ENCODE measurements at places on chromosomes 4 and X.

DNA sequence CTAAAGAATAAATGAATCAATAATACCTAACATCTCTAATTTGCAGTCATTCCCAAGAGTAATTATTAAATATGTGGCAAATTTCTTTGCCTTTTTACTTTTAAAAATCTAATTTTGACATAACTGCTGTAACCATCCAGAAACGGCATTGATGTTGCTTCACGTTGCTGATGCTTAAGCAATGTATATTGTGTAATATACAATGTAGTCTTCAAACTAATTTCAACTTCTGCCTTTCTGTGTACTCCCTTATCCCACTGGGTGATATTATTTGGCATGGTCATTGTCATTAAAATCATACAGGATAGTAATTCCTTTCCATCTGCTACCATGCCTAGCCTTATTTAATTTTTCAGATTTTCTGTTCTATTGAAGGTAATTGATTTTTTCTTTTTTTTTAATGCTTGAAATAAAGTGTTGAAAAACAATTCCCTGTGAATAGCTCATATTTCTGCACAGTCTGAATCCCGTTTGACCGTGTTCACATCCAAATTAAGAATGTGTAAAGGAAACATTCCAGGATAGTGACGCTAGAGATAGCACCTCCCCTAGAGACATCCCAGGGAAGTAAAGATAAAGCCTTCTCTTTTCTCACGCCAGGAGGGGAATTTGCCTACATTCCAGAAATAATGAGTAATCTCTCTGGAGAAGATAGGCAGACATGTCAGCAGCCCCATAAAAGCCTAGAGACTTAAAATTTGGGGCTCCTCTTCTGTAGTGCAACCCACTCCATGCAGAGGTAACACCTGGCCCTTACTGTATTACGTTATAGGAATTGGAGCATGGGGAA lies 8.6 kb downstream of the FAM200B start:
- DNase-seq: no peak

- DNase-seq: no peak
Observed at GRCh38 chr4:113919611-113920010, 59.8 kb downstream of the ARSJ start.

- no peak for DNase-seq
Observed at GRCh38 chrX:49059201-49059600, 402 bp downstream of the CCDC120 start.

DNA sequence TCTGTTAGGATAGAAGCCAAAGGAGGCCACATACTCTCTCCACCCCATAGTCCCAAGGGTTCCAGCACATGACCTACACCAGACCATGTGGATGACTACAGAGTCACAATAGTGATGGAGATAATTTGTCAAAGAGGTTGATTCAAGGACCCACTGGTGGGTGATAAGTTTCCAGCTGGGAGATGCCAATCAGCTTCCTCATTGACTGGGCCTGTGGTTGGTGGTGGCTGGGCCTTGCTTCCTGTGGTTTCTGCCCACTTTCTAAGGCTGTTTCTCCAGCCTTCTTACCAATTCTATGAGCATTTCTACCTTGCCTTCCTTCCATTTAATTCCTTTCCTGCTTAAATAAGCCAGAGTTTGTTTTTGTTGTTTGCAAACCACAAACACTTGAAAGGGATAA lies 95.5 kb upstream of the CPEB2 start:
- DNase-seq: no peak

GRCh38 chrX:23012162-23012561 lies 12.4 kb downstream of the DDX53 start:
- no peak for DNase-seq

- DNase-seq: no peak
Observed at GRCh38 chrX:13091111-13091765, 46.8 kb upstream of the FAM9C start.

DNA sequence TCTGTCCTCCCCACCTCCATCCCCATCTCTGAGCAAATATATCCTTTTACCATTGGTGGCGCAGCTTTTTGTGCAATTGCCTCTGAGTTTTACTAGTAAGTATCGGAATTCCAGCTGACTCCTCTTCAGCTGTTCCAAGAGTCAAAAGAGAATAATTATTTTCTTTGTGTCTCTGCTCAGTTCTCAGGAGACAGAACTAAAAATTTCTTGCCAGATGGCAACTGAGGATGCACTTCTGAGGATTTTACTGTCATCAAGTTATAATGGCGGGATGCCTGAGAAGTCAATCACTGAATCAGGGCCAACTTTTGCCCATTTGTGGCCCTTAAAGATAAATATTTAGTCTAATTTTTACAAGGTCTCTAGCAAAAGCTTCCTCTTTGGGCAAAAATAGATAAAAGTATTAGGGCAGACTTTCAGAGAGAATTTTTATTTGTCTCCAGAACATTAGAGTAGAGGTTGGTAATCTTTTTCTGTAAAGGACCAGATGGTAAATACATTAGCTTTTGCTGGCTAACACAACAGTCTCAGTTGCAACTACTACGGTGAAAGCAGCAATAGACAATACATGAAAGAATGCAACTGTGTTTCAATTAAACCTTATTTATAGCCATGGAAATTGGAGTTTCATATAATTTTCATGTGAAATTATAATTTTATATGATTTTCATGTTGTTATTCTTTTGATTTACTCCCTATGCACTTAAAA lies 15.6 kb upstream of the ADGRA3 start:
- no peak for DNase-seq

DNA sequence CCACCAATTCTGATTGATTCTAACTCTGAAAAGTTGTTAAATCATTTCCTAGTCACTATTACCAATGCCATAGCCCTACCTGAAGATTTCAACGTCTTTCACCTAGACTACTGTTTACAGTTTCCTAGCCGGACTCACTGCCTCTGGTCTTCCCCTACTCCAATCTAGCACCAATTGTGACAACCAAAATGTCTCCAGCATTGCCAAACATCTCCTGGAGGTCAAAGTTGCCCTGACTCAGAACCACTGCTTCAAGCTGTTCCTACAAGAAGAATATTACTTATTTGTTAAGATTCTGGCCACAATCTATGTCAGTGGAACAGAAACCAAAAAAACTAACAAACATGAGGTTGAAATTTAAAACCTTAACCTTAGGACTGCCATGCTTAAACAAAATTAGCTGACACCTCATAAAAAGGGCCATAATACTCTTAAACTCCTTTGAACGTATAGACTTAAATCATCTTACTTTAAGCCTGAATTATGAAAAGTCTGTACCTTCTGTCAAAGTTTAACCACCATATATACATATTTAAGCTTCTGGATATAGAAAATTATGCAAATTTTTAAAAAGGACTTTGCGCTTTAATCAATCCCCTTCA lies 2.1 kb downstream of the PDS5A start:
- DNase-seq: no peak

GRCh38 chrX:71668248-71668595 lies 876 bp downstream of the LOC101059915 start:
- no peak for DNase-seq

Measured in activated B cell treated with CpG ODN at 0.5 μM for 24 hours (primary cell).